Eye (tissue), 1 donor: ENCODE measurements at places on chromosomes 3 and 15.
A peak's percentile ranks its signal among the peaks of the same experiment; 100 is the strongest.

GRCh38 chr3:10116138-10116460 lies 624 bp downstream of the BRK1 start:
- no peak for DNase-seq

DNA sequence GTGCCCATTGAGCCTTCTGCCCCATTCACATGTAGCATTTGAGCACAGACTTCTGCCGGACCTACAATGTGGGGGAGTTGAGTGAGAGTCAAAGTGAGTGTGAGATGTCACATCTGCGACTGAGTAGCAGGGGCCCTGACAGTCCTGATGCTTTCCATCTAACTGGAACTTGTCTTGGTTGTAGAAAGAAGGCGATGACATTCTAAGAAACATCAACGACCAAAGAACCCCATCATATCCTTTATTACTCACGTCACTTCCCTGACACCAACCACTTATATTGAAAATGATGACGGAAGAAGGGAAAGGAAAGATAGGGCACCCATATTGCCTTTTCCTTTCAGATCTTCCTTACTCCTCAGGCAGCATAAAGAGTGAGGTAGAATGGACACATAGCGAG lies 30.5 kb downstream of the SMAD3 start:
- no peak for DNase-seq

GRCh38 chr3:44903314-44903713 lies 28.9 kb downstream of the TGM4 start:
- no peak for DNase-seq

DNA sequence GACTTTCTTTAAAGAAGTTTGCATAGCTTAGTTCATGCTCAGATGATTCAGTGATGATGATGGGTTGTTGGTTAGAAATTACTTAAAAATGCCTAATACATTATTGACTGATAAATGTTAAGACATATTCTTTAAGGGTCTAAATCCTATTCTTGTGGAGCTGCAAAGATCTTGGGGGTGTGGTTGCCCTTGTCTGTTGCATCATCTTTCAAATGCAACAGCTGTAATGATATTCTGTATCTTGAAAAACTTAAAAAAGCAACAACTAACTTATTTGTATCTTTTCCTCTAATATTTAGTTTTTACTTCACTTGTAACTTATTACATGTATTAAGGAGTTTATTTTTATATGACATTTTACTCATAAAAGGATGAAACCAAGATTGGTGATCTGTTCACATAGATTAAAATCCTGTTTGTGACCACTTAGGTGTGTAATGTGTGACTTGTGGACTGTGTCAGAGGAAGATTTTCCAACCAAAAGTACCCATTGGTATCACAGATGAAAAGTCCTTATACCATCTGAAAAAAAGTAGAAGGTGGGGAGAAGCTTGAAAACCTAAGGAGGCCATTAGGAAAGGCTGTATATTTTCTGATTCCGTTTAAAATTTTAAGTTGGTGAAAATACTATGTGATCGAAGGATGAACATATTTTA lies 142.8 kb downstream of the IGF1R start:
- DNase-seq = no peak

- DNase-seq = no peak
Observed at GRCh38 chr3:134344560-134344959, 29.7 kb downstream of the AMOTL2 start.

GRCh38 chr3:48459331-48459730 lies 12.8 kb downstream of the ATRIP start:
- no peak for DNase-seq

DNA sequence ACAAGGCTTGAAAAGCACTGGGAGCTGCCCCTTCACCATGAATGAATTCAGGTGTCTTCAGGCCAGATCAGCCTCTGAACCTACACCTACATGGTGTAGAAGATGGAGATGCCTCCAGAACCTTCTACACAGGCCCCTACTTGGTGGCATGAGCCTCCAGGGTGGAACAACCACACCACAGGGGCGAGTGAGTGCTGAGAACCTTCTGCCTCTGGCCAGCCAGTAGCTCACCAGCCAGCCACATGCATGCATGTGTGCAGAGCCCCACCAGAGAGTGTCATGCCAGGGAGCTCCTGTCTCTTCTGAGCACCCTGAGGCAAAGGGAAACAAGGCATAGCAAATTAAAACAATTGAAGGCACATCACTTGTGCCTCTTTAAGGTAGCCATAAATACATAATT lies 161.8 kb upstream of the TOPAZ1 start:
- DNase-seq = no peak

DNA sequence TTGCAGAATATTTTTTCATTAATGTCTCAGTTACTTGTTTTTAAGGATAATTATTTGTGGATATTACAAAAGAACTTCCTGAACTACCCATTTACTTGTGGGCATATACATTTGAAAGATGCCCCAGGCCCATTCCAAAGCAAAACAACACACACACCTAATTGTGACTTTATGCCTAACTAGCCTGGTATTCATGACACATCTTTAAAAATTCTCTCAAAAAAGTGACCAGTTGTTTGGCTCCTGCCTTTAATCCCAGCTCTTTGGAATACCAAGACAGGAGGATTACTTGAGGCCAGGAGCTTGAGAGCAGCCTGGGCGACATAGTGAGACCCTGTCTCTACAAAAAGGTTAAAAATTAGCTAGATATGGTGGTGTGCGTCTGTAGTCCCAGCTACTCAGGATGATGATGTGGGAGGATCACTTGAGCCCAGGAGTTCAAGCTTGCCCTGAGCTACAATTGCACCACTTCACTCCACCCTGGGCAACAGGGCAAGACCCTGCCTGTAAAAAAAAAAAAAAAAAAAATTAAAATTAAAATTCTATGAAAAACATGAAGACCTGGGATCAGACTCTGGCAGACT lies 51.7 kb upstream of the SLC4A7 start:
- DNase-seq = no peak

- no peak for DNase-seq
Observed at GRCh38 chr3:135155228-135155627, 360.2 kb downstream of the EPHB1 start.

GRCh38 chr15:80876348-80876674 lies 97.1 kb downstream of the CEMIP start:
- no peak for DNase-seq

GRCh38 chr3:138206196-138206595 lies 19.1 kb downstream of the ARMC8 start:
- DNase-seq = no peak

- DNase-seq = no peak
Observed at GRCh38 chr3:5339967-5340535, 152.5 kb downstream of the EDEM1 start.

DNA sequence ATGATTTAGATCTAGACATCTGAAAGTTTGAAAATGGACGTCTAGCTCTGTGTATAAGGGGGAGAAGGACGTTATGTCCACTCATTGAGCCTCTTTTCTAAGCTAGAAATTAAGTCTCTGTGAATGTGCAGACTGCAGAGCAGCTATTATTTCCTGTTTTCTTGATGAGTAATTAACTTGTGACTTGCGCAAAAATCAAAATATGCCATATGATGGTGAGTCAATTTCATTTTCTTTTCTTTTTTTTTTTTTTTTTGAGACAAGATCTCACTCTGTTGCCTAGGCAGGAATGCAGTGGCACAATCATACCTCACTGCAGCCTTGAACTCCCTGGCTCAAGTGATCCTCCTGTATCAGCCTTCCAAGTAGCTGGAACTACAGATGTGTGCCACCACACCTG lies 14.1 kb downstream of the LACTB start:
- DNase-seq = no peak

- DNase-seq = no peak
Observed at GRCh38 chr3:46395210-46395661, 11.6 kb downstream of the CCR5AS start.

GRCh38 chr3:10697918-10698317 lies 118.1 kb upstream of the SLC6A11 start:
- no peak for DNase-seq

- peak; percentile 52 for DNase-seq
Observed at GRCh38 chr3:16484216-16484615, 29.3 kb downstream of the RFTN1 start.
